NCI-H226 (cell line): ENCODE measurements at places on chromosomes 5 and 9.

GRCh38 chr5:173753307-173754168, 134.6 kb upstream of the CPEB4 start:
- no peak for DNase-seq

GRCh38 chr9:111449705-111450104, 34.5 kb downstream of the ECPAS start:
- DNase-seq, result no peak

- no peak for DNase-seq
These were observed 466.1 kb downstream of the SPATA31D1 start for GRCh38 chr9:82454509-82455190.

DNA sequence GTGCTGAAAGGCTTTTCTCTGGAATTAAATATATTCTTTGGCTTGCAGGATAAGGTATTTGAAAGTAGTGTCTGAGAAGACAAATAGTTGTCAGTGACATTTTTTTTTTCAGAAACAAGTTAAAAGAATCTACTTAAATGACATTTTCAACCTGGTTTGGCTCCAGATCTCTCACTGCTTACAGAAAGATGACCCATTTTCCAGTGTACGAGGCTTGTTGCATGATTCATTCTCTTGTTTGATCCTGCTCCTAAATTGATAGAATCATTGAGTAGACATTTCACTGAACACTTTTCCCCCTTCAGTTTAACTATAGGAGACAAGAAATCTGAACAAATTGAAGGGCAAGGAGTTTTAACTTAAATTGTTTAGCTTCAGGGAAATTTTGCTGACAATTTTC, 546.1 kb downstream of the ZNF608 start:
- DNase-seq, result no peak

DNA sequence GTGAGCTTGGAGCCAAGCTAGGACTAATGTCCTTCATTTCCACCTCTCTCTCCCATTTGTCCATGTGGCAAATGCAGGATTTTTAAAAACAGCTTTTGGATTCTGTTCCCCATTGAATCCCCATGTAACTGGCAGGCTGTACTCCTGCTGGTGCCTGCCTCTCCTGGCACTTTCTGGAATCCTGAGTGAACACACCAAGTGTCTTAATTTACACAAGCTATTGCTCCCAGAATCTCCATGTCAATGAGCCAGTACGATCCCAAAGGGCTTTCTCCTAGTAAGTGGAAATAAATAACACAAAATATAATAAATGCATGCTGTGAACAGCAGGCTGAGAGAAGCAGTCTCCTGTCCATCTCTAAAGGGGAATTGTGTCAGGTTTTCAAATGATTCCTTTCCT, 88.4 kb upstream of the WWC1 start:
- no peak for DNase-seq

DNA sequence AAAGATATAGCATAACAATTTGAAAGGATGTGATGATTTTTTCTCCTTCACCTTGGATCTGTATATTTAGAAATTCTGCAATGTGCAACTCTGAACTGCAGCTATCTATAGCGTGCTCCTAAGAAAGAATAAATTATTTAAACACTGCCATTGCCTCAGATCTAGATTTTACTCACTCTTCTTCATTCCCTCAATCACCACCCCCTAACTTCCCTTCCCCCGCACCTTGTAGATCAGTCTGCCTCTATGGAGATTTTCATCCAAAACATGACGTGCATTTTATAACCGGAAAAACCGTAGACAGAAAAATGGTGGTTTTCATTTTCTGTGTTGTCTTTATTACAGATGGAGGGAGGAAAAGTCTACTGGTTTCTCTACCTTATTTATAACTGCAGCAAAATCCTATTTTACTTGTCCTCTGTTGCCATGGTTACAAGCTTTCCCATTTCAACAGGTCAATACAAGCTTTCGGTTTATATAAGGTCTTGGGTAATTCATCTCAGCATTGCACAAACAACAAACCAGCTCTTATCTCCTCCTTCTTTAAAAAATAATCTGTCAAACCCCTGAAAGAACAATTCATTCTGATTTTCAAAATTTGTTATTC, 480.0 kb downstream of the TAF11L14 start:
- no peak for DNase-seq

DNA sequence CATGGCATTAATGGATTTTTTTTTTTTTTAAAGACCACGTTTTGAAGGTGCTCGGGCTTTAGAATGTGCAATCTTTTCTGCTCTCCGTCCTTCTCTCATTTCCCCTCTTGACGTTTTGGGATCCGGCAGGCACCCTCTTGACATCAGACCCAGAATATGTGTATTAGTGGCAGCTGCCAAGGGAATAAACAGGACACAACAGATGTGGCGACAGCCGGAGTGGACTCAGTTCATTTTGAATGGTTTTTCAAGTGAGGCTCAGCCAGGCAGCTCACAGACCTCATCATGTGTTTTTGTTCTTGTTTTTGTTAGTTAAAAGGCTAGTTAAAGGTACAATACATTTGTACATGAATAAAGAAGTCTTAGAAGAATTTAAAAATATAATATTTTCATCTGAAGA, 365.0 kb upstream of the SEMA6A start:
- DNase-seq, result no peak

DNA sequence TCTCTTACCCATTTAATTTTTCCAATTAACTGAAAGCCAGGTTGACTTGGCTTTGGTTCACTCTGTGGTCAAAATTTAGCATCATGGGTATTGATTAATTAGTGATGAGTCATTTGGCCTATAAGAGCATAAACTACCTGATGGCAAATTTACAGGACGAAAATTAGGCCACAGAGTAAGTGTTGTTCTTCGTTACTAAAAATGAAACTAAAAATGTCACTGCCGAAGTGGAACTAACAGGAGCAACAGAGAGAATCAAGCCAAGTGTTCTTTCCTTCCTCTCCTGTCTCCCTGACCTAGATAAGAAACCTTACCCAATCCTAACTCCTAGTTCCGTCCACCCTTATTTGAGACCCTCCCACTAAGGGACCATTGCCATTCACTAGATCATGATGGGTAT, 176.9 kb downstream of the RAB3C start:
- DNase-seq, result no peak

GRCh38 chr9:103867886-103868285, 226.2 kb upstream of the SMC2 start:
- no peak for DNase-seq

DNA sequence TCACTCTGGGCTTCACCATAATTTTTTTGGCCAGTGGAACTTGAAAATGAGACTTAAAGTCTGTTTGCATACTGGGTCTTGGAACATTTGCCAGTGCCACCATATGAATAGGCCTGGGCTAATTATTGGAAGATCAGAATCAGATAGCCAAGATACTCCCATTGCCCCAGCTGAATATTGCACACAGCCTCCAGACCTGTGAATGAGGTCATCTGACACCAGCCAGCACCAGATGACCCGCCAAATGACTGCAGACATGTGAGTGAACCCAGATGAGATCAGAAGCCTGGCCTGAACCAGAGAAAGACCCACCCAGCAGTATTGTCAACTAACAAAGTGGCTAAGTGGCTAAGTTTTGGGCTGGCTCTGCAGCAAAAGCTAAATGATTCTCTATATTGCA, 220.5 kb upstream of the MPDZ start:
- no peak for DNase-seq

- DNase-seq, result no peak
These were observed 336.9 kb upstream of the DMAC1 start for GRCh38 chr9:8136477-8136876.

DNA sequence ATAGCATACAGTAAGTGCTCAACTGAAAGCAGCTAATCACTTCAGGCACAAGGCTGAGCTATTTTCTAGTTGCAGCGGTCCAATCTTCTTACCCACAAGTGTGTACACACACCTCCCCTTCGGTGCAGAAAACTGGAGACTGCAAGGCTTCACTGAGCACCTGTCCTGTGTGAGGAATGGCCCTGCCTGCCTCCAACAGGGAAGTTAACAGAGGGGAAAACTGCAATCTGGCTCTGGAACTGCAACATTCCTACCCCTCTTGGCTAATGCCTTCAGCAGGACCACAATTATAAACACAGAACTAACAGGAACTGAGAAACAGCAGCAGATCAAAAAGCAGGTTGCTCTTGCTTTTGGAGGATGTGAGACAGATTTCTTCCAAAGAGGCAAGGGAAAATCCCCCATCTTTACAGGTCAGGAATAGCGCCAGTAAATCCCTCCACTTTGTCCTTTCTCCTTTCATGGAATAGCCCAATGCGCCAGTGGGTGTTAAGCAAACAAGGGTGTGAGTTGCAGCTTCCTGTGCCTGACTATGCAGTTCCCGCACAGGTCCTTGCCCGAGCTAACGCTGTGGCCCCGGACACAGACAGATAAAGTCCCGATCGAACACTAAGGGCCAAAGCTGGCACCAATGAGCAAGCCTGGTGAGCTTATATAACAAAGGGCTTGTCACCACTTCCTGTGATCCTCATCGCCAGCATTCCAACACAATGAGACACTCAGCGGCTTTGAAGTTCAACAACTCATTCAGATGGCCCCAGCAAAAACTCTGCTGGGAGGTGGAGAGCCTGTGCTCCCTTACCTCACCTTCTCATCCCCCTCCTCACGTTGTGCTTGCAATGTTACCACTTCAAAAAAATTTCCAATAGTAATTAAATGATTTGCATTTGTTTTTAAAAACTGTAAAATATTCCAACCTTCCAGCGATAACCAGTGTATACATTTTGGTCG, 21.5 kb downstream of the SHB start:
- DNase-seq, result peak; percentile 70

GRCh38 chr5:74266132-74266531, 374.4 kb downstream of the ENC1 start:
- DNase-seq, result no peak

GRCh38 chr5:107322936-107323335, 347.8 kb downstream of the EFNA5 start:
- DNase-seq, result no peak

- DNase-seq, result no peak
These were observed 20.8 kb upstream of the KIF2A start for GRCh38 chr5:62284946-62285891.

- no peak for DNase-seq
These were observed 19.5 kb downstream of the DAB2 start for GRCh38 chr5:39405083-39405843.

GRCh38 chr9:92610470-92611420, 59.2 kb downstream of the IPPK start:
- no peak for DNase-seq

DNA sequence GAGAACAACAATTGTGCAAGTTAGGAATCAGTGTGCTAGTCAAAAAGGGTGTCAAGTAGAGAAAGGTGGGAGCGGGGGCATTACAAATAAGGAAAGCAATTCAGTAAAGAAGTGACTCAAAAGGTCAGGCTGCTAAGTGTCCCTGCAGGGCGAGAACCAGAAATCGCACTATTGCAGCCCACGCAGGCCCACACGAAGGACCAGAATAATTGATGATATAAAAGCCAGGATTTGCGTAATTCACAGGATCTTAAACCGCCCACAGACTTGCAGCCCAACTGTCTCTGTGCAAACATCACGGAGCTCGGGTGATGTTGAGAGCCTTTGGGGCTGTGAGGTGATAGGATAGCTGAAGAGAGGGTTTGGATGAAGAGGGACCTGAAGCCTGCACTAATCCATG, 349.0 kb downstream of the BRINP1 start:
- DNase-seq, result no peak

- DNase-seq, result no peak
These were observed 71.0 kb downstream of the NREP start for GRCh38 chr5:111685969-111686368.

DNA sequence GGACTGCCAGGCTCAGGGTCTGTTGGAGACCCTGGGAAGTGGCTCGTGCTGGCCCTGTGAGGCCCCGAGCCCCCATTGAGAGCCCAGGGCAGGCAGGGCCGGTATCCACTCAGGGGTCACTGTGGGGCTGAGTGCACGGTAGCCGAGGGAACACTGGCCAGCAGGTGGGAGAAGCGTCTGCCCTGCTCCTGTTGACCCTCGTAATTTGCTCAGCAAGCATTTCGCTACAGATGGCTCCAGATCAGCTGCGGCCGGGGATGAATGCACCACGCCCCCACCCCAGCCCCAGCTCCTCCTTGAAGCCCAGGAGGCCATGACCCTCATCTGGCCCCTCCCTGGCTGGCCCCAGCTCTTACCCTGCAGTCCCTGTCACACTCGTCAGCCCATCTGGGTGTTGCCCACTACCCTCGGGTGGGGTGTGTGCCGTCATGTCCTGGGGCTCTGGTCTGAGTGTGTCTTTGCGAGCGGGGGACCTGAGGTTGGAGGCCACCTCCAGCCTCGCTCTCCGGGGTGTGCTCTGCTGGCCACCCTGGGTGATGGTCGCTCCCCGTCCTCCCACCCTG, 6.1 kb upstream of the NRARP start:
- no peak for DNase-seq

- DNase-seq, result no peak
These were observed 624 bp downstream of the FBXW11 start for GRCh38 chr5:172005708-172006320.

GRCh38 chr5:132777209-132778069, at the start of gene SEPTIN8:
TSS of gene SEPTIN8 (minus strand) at chr5:132777239. CDS start at chr5:132777137, 102 bp downstream.
- no peak for DNase-seq

GRCh38 chr5:58810086-58810485, 227.2 kb downstream of the RAB3C start:
- DNase-seq, result no peak

DNA sequence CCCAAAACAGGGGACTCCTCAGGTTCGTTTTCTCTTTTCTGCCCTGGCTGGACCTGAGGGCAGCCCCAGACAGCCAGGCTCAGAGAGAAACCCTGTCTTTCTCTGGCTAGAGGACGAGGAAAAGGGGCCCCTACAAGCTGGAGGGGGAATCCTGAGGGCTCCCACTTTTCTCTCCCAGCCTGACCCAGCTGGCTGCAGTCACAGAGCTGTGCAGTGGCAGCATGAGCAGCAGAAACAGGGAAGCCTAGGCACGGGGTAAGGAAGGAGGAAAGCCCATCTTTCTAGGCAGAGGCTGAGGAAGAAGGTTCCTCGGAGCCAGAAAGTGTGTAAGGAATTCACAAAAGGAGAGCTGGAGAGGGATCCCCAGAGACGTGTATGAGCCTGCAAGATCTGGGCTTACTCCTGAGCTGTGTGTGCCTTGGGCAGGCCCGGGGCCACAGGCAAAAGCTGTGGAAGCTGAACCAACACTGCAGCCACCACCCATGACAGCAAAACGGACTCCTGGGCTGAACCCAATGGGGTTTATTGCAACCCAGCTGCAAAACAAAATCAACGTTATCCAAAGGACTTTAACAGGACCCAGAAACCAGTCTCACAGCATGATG, 16.2 kb downstream of the CAMSAP1 start:
- no peak for DNase-seq

DNA sequence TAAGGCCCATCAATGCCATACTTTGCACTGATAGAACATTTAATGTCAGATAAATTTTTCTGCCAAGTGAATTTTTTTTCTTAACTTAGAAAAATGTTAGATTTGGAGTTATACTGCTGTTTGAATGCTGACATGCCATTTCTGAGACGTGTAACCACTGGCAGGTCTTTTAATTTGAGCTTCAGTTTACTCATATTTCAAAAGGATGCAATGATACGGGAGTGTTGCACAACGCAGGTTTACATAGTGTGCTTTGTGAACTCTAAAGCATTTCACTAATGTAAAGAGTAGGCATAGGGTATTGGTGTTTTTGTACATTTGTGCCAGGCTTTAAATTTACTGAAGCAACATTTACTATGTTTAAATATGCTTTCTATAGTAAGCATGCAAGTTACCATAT, 4.2 kb downstream of the ZBTB43 start:
- DNase-seq, result no peak
